ENCODE measurements at places on chromosomes 3 and 15.

DNA sequence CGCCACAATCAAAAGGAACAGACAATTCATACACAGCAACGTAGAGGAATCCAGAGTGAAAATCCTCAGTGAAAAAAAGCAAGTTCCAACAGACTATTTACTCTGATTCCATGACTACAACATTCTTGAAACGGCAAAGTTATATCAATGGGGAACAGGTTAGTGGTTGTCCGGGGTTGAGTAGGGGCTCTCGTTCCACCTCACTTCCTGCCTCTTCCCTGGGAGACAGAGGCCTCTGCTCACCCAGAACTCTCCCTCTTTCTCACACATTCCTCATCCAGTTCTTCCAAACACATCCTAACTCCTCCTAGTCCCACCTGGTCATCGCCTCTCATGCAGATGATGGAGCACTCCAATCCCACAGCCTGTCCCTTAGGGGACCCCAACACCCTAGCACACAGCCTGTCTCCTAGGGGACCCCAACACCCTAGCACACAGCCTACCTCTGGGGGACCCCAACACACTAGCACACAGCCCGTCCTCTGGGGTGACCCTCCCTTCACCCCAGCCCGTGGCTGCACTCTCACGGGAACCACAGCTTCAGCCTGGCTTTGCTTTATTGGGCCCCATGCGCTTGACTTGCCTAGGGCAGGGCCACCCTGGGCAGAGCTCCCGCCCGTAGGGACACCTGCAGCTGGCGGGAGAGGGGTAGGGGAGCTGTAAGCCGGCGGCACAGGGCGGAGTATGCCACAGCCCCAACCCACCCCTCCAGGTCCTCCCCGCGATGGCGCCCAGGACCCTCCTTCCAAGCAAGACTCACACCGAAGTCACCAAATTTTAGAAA, 5.2 kb downstream of the OCA2 start:
- no peak for DNase-seq

DNA sequence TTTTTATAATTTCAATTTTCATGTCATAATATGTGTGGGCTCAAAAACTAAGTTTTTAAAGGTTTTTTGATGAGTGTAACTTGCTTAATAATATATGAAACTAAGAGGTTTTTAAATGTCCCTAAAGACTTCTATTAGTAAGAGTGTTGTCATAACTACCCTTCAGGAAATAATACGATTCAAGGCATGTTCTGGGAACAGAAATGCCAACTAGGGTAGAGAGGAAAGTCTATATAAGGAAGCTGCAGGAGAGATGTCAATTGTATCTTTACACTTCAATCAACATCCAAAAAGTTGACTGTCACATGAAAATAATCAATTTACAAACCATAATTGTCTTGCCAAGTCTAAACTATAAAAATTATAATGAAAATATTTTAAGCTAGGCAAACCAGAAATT, 76.3 kb downstream of the SMARCC1 start:
- DNase-seq, result no peak

GRCh38 chr3:112032098-112032731, 2.3 kb upstream of the TMPRSS7 start:
- no peak for DNase-seq

DNA sequence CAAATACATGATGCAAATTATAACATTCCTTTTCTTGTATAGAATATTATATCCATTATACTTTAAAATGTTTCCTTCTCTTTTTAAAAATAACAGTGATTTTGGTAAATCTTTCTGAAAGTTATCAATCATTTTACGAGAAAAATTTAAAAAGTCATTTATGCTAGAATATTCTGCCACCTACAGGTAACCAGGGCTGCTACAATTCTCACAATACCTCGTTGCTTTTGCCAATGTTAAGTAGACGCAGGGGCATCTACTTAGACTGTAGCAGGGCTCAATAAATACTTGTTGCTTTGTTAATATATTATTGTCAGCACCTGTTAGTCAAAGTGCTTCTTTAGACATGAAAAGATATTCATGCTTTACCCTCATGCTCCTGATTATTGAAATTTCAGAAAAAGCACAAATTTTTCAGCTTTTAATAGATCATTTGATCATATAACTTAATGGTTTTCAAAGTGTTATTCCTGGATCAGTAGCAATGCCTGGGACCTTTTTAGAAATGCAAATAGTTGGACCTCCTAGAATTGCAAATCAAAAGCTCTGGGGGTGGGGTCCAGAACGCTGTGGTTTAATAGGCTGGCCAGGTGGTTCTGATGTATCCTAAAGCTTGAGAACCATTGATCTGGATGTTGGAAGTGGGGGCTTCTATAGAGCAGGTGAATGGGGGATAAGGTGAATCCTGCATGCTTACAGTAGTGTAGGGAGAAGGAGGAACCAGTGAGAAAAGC, 223.6 kb upstream of the PDZRN3 start:
- no peak for DNase-seq

GRCh38 chr3:125213946-125214542, 1.5 kb upstream of the SLC12A8 start:
- DNase-seq, result no peak

GRCh38 chr3:129645286-129645685, 38.8 kb upstream of the PLXND1 start:
- DNase-seq, result no peak

DNA sequence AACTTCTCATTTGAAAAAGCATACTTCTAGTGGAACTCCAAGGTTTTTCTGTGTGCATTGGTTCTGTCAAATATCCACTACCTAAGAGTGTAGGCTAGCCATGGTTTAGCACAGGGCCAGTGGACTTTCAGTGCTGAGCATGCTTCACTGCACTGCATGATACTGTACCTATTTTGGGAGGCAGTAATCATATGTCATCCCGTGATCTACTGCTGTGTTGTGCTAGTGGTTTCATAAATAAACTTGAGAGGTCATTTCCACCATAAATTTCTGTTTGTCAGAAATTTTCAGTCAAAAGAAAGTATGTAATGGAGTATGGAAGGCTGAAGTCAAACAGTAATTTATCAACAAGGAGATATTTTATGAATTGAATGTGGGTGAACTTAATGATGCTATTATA, 203.6 kb downstream of the ROBO1 start:
- no peak for DNase-seq

GRCh38 chr3:10747341-10747740, 68.7 kb upstream of the SLC6A11 start:
- DNase-seq, result no peak

- DNase-seq, result no peak
Measured at GRCh38 chr3:194964809-194965208, 279.1 kb downstream of the FAM43A start.

- DNase-seq, result no peak
Measured at GRCh38 chr3:148642214-148642613, 55.5 kb upstream of the AGTR1 start.

DNA sequence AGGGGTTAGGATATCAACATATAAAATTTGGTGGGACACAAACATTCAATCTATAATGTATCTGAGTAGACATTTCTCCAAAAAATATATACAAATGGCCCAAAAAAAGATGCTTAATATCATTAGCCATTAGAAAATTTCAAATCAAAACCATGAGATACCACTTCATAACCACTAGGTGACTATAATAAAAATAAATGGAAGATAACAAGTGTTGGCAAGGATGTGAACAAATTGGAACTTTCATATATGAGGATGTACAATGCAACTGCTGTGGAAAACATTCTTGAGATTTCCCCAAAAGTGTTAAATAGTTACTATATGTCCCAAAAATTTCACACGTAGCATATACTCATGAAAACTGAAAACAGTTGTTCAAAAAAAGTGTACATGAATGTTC, 36.5 kb upstream of the WNT7A start:
- no peak for DNase-seq

DNA sequence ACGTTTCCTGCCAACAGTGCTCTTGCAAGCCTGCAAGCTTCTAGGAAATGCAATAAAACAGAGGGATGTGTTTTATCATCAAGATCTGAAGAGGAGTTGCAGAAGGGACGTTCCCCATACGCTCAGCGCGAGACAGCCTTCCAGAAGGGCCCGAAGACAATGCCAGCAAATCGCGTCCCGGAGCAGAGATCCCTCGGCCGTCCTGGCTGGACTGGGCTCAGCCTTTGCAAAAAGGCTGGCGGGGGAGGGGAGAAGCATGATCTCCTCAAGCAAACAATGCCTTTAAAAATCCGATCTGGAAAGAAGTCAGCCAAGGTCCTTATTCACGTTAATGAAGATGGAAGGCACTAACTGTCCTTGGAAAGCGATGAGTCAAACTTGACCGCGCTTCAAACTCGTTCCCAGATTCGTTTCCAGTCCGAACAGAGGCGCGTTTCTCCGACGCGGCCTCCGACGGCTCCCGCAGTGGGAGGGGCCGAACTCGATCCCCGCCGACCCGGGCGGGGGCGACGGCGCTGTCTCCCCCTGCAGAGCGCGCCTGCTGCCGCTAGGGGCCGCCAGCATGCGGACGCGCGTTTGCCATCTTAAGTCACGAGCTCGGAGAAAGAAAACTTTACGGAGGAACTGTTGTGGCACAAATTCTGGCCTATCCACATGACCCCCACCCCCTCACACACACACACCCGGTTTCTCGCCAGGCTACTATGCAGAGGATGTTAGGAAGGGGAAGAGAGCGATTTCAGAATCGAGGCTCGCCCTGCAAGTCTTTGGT, 5.5 kb downstream of the BCL6 start:
- DNase-seq, result peak; percentile 77

DNA sequence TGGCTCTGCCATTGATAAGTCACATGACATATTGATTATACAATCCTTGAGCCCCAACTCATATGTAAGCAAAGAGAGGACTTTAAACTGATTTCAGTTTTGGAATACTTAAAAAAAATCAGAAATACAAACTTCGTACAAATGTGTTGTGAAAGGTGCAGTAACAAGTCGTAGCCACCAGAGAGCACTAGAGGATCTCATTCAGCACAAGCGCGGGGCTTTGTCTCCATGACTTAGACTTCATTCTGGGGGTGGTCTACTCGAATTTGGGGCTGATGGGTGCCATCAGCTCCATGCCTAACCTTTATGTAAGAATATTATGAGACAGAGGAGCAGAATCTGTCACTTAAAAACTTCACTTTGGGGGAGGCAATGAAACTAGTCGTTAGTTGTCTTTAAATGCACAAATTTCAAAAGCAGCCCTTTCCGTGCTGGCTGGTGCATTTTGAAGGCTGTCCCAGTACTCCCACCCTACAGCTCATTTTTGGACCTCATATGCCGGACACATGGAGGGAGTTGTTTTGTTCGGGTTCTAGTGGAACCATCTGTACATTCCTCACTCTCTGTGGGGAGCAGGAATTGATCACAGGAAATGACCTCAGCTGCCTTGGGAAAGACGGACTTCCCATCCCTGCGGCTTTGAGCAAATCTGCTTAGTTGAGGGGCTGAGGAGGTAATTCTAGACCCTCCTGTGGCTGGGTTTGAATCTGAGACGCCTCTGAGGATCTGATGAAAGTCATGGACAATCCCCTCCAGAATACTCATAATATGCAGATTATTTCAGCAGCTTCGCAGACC, 27.5 kb upstream of the MASP1 start:
- DNase-seq, result peak; percentile 6

DNA sequence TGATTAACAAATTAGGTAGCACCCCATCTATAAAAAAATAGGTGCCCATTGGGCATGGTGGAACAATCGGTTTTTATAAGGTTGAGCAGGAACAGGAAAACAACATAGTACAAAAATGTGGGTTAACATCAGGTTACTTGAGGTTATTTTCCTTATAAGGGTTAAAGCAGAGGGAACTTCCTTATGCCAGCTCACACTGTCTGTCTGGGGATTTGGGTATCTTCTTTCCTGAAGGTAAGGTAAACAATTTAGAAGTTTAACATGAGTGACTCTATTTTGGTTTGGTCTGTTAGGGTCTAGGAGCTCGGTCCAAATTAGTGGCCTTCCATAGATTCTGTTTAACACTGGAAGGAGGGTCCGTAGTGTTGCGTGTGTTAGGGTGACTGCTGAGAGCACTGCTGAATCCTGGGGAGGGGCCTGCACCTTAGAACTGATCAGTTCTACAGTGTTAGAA, 14.7 kb downstream of the CHD2 start:
- no peak for DNase-seq

DNA sequence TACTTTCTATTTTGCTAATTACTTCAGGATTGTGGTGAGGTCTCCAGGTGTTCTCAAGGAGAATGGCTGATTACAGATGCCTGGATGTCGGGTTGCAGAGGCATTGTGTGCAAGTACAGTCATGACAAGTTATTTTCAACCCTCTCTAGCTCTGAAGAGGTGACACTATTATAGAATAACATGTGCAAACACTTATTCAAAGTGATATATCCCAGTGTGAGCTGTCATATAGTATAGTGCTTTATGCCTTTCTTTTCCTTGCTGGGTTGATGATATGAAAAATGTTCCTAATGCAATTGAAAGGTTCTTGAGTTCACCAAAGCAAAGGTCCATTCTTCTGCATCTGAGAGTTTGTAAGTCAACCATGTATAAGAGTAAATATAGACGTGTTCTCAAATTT, 167.2 kb downstream of the SPATA16 start:
- DNase-seq, result no peak

- peak; percentile 68 for DNase-seq
Measured at GRCh38 chr3:113744941-113745755, 901 bp downstream of the NAA50 start.

DNA sequence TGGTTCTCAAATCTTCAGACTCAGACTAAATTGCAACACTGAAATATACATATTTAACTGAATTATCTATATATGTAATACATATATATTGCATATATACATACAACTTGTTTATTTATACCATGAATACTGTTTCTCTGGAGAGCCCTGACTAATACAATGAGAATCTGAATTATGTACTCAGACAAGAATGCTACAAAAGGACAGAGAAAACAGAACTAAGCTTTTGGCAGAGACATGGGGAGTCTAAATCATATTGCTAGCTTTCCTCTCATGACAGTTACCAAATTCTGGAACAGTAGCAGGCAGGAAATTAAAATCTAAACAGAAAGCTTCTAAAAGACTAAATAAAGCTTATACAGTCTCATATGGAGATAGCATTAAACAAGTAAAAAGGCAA, 142.4 kb upstream of the KCNMB2 start:
- no peak for DNase-seq

GRCh38 chr3:107414325-107414964, 37.2 kb downstream of the CCDC54 start:
- no peak for DNase-seq

GRCh38 chr3:183837390-183837789, 12.0 kb upstream of the MAP6D1 start:
- DNase-seq, result no peak

DNA sequence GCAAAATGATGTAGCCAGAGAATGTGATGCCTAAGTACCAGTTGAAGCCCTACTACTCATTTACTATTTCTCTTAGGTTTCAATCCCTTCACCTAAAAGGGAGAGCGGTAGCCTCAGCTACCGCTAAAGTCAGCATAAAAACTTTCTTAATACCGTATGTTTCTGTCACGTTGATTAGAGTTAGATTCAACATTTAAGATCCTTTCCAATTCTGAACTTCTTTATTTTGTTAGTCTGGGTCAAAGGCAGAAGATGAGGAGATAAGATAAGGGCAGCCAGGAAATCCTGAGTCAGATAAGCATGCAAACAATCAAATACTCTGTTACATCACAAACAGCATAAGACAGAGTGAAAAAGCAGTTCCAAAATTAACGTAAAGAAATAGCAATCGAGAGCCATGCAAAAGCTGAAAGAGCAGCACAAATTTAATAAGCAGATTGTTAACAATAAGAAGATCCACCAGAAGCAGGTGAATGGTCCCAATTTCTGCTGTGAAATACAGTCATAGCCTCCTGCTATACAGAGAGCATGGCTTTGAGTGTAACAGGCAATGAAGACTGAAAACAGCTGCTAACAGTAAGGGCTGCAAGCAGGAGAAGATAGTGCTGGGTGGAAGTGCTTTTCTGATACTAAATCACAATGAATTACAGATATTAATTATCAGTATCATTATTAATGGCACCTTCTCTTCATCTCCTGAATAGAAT, 3.0 kb downstream of the TMEM207 start:
- no peak for DNase-seq

Measured in activated T-helper 9 cell treated with anti-CD3 and anti-CD28 coated beads, Interleukin-2, amount 50 U/mL, for 16 hours (primary cell).